ENCODE measurements at places on chromosomes 5 and 9.
A peak's percentile ranks its signal among the peaks of the same experiment; 100 is the strongest.

- DNase-seq: no peak
These were observed 286.4 kb downstream of the FANCC start for GRCh38 chr9:95030920-95031642.

- DNase-seq: no peak
These were observed 62.3 kb downstream of the AP3B1 start for GRCh38 chr5:78232163-78232562.

- DNase-seq: no peak
These were observed 47.2 kb downstream of the PTGS1 start for GRCh38 chr9:122418016-122418415.

- DNase-seq: no peak
These were observed 48.5 kb downstream of the GARNL3 start for GRCh38 chr9:127313042-127313560.

GRCh38 chr5:66242050-66242715 is 98.1 kb downstream of the SREK1 start:
- DNase-seq: no peak

- DNase-seq: no peak
These were observed 35.9 kb downstream of the ASS1 start for GRCh38 chr9:130480673-130481072.

DNA sequence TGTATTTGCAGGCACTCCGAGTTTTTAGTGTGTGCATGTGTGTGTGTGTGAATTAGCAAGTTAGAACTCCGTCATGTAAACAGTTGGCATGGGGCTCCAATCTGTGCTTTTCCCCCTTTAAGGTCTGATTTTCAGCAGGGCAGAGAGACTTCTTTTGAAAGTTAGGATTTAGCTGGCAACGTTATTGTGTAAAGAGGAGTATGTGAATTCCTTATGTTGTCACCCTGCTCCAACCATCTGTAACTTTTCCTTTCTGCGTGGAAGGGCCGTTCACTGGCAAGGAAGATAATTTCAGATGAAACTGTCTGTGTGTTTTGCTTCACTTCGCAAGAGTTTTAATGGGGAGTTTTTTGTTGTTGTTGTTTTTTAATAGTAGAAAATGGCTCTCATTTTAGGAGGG is 332 bp downstream of the SGCD start:
- no peak for DNase-seq

DNA sequence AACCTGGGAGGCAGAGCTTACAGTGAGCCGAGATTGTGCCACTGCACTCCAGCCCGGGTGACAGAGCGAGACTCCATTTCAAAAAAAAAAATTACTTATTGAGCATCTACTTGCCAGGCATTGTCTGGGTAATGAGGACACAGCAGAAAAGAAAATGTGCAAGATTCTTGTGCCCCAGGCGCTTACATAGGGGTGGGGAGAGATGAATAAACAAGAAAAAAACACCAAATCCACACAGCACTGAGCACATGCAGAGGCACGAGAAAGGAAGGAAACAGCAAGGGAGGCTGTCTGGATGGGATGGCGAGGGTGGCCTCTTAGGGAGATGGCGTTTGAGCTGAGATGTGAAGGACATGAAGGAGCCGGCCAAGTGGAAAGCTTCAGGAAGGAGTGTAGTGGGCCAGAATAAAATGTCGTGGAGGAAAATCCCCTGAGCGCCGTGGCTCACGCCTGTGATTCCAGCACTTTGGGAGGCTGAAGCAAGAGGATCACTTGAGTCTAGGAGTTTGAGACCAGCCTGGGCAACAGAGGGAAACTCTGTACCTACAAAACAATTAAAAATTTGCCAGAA is 13.9 kb downstream of the DYNC2I2 start:
- DNase-seq: no peak

- DNase-seq: no peak
These were observed 193.3 kb downstream of the DIRAS2 start for GRCh38 chr9:90449213-90449925.

GRCh38 chr5:9830184-9830583 is 200.0 kb upstream of the TAS2R1 start:
- DNase-seq: no peak

DNA sequence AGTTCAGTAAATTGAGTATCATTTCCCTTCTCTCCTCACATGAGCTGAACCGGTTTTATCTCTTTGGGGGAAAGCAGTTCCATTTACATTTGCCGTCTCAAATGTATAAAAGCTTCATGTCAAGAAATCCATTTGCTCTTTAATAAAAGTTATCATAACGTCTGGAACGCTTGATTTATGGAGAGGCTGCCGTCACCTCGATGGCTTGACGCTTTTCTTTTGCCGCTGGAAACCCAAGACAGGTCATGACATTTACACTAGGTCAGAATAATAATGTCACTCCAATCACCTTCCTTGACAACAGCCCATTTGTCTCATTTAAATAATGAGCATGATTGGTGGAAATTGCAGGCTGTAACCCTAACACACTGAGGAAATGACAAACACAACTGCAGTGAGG is 443.4 kb downstream of the IRX1 start:
- DNase-seq: no peak

DNA sequence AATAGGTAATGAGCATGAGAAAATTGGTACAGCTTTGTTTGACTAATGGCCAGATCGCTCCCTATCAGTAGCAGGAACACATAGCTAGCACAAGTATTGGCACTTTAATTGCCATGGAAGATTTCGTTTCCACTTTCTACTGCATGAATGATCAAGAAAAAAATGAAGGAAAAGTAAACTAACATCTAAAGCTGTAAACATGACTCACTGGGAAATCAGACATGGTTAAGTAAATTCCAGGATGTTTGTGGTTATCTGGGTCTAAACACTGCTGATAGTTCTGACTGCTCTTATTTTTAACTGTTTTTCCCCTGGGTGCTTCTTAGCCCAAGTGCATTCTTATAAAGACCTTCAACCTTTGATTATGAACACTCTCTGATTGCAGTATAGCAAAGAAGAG is 388.9 kb downstream of the NR2F1-AS1 start:
- DNase-seq: no peak

GRCh38 chr9:89942643-89943042 is 337.8 kb downstream of the GADD45G start:
- DNase-seq: no peak

- no peak for DNase-seq
These were observed 19.2 kb downstream of the CAPSL start for GRCh38 chr5:35919191-35919590.

GRCh38 chr9:93325307-93326035 is 126.0 kb upstream of the FAM120A start:
- no peak for DNase-seq

GRCh38 chr5:61850696-61851095 is 455.3 kb upstream of the KIF2A start:
- DNase-seq: no peak

DNA sequence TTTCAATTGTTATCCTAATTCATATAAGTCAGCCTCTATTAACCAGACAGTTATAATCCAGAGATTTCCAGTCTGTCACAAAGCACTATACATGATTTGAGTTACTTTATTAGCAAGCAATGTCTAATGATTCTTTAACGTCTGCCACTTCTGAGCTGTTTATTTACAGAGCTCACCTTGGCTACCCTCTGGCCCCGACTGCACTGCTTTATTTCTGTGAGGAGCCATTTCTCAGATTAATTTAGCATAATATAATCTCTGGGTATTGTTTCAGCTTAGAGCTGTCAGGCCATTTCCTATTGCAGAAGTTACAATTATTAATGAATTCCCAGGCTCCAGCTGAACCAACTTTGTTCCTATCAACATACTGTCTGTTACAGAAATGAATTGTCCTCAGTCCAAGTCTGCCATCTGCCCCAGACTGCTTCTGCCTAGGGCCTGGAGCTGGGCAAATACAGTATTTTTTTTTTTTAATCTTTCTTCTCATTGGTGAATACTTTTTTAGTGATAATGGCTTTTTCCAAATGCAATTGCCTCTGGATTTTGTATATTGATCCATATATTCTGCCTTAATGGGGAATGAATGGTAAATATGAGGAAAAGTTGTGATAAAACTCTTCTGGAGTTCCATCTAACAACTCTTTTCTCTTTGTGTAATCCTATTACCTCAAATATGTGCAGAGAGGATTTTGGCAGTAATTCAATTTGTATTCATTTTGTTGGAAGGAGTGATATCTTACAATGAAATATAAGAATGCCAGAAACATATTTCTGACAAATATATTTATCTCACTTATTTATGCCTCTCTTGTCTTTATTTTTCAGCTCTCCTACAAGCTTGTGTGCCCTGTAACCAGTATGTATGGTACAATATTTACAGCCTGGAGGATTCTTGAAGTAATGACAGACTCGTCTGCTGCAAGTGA is 104.7 kb downstream of the FOCAD start:
- no peak for DNase-seq

GRCh38 chr9:26673261-26673660 is 219.3 kb downstream of the CAAP1 start:
- DNase-seq: no peak

DNA sequence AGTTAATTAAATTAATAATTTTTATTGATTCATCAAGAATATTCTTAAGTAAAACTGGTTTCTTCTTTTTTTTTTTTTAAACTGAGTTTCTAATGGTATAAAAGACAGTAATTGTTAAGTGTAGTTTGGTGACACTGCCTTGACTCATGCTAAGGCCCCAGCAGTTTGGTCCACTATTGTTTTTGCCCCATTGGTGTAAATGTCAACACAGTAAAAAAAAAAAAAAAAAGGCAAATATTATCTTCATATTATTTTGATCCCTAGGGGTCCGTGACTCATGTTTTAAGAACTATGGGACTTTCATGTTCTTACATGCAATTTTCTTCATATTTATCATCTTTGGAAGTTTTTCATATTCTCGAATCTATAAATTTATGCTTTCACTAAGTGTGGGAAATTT is 29.2 kb upstream of the JAK2 start:
- DNase-seq: no peak

- no peak for DNase-seq
These were observed 604.5 kb downstream of the ISL1 start for GRCh38 chr5:51987669-51988209.

GRCh38 chr5:180155365-180155926 is 53.6 kb downstream of the RASGEF1C start:
- peak; percentile 21 for DNase-seq

DNA sequence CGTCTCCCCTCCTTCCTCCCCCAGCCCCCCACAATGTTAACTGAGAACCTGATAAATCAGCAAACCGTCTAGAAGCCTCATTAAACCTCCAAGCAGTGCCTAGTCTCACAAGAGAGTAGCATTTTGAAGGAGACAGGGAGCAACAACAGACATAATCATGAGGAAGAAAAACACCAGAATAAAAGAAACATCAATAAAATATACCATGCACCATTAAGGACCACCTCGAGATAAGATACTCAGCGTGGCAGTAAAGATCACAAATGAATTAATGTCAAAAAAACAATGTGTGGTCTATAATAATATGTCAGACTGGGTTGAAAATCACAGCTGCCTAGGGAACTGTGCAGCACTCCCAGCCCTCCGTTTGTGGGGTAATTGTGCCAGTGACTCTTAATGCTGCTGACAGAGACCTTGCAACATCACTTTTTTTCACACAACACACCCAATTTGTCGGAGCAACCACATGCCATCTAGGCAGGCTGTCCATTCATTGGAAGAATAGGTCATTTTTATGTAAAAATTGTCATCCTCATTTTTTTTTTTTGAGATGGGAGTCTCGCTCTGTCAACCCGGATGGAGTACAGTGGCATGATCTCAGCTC is 450.8 kb upstream of the WWC1 start:
- no peak for DNase-seq

GRCh38 chr9:99565203-99565602 is 256.5 kb upstream of the NR4A3 start:
- no peak for DNase-seq

- no peak for DNase-seq
These were observed 6.6 kb downstream of the SLC46A2 start for GRCh38 chr9:112884101-112884500.

- DNase-seq: no peak
These were observed 82.8 kb downstream of the SLC1A3 start for GRCh38 chr5:36689225-36689624.

DNA sequence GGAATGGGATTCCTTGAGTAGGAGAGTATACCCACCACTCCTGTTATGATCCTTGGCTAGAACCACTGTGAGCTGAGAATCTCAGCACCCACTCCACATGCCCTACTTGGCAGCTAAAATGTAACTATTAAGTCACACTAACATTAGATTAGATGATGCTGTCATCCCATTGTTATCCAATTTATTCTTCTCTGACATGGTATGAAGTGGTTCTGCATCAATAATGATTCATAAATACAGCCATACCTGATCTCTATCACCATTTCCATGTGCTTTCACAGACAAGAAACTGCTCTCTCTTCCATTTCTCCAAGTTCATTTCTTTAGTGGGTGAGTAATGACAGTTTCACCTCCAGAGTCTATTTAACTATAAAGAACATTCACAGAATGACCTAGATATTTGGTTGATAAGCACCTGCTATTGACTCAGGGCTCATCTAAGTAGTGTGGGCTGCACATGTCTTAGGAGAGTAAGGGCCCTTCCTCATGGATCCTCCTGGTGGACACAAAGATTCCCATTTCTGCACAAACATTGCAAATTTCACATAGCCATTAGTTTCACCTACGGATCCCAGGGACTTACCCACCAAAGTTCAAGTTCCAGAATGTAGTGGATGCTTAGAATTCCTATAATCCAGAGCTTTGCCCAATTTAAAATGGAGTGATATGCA is 187.9 kb downstream of the EBF1 start:
- no peak for DNase-seq

DNA sequence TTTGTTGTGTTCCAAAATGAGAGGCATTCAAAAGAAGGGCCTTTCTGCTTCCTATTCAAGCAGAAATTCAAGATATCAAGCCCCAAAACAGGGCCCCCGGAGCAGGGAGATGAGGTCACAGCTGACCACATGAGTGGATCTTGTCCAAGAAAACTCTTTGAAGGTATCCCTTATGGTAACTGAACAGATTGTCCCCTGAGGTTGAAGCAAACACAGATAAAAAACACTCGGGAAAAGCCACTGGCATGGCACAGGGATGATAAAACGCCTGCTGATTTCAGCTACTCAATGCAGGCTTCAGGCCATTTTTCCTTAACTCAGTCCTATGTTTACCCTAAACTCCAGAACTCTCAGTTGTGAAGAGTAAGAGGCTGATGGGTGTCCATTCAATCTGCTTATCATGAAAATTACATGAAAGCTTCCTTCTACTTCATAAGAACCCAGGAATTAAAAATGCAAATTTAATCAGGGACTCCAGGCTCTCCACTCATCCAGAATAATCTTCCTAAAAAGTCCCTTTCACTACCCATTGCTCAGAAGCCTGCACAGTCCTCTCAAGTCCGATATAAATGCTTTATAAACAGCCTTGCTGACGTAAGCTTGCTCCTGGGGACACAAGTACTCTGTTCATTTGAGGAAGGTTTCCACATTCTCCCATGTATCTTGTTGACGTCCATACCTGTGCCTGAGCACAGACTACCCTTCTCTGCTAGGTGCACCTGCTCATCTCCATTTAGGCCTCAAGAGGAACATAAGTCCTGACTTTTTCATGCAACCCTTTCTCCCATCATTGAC is 35.9 kb upstream of the SLC1A3 start:
- no peak for DNase-seq

DNA sequence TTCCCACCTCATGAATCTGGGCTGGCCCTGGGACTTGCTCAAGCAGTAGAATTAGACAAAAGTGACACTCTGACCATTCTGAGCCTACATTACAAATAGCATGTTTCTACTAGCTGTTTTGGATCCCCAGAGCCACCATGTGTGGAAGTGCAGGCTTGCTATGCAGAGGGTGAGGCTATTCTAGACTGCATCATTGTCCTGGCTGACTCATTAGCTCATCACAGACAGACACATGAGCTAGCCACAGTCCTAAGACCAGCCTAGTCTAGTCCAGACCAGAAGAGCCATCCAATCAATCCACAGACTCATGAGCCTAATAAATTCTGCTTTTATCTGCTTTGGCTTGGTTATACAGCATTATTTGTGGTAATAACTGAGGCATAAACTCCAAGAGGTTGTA is 351.9 kb downstream of the PRELID2 start:
- DNase-seq: no peak

All from left lung (tissue), 14 donors.